ENCODE measurements at places on chromosomes 16 and 17.

DNA sequence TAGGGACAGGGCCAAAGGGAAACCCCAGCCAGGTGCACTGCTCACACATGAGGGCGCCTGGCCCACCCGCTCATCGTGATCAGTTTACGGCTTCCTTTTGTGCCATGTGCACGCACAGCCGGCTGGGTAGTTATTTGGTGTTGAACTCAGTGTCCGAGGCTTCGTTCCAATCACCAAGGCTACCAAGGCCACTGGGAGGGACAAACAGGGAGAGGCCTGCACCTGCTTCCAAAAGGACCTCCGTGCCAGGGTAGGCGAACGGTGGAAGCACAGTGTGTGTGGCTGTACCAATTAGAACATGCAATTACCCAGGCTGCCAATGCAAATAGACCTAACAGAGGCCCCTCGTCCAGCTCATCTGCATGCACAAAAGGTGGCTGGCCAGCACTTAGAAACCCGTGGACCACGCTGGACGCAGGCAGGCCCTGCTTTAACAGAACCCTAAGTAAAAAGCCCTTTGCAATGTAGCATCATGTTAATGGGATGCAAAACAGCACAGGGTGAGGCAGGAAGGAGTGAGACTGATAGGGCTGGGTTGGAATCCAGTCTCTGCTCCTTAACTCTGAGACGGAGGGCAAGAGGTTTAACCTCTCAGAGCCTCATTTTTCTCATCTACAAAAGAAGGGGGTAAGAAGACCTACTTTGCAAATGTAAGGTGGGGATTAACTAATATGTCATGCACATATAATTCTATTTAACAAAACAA lies 204.0 kb downstream of the XYLT1 start:
- no peak for DNase-seq

GRCh38 chr17:5705081-5705875 lies 121.0 kb upstream of the NLRP1 start:
- no peak for DNase-seq

DNA sequence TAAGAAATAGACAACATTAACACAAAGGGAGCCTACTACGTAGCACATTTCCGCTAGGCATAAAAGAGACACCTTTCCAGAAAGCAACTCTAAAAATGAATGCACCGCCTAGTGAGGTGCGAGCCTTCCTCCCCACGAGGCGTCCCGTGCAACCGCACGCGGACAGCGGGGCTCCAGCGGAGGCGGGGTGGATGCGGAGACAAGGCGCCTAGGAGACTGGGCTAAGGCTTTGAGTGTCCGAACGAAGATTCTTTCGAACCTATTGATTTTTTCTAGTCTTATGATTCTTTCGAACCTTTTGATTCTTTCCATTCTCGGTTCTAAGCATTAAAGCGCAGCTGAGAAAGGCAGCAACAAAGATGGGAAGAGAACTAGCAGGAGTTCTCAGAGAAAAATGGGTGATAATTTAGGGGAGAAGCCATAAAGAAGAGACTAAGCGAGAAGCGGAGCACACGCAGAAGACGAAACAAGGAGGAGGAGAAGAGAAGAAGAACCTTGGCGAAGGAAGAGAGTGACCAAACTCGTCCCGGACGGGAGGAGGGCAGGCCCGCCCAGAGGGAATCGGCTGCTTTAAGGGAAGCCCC lies 394 bp upstream of the CPD start:
- DNase-seq: no peak

DNA sequence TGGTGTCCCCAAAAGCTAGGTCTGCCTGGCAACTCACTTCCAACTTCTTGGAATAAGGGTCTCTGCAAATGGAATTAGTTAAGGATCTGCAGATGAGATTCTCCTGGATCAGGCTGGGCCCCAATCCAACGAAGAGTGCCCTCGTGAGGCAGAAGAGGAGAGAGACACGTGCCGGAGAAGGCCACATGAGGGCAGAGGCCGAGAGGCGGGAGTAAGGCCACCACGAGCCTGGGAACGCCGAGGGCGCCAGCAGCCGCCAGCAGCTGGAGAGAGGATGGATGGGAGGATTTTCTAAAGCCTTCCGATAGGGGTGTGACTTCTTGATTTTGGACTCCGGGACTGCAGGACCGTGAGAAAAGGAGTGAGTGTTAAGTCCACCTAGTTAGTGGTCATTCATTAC lies 76.3 kb downstream of the JPH3 start:
- DNase-seq: no peak

- no peak for DNase-seq
These were observed 368.4 kb upstream of the CDH11 start for GRCh38 chr16:65490286-65490685.

DNA sequence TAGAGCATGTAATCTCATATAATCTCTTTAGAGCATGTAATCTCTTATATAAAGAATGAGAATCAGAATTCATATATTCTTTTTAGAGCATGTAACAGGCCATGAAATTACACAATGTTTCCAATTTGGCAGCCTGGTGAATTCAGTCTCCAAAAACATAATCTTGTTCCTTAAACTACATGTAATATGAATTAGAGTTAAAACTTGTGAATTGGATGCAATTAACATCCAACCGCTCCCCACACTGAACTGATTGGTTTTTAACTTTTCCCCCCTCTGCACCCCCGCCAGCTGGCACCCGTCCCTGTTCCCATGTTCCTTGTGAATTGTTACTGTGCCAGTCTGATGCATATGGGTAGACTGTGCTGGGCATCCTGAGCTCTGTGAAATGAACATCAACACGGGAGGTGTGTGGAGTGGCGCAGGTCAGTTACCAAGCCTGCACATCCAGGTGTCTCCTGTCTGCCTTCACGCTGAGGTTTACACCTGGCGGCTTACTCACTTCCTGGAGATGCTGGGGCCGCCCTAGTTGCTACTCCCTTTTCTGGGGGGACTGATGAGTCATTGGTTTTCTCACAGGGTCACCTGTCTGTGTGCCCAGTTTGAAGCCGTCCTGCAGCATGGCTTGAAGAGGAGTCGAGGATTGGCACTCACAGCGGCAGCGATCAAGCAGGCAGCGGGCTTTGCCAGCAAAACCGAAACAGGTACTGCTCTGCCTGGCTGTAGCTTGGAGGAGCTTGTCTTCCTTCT lies 50.4 kb downstream of the SNX29 start:
- DNase-seq: peak; percentile 73

DNA sequence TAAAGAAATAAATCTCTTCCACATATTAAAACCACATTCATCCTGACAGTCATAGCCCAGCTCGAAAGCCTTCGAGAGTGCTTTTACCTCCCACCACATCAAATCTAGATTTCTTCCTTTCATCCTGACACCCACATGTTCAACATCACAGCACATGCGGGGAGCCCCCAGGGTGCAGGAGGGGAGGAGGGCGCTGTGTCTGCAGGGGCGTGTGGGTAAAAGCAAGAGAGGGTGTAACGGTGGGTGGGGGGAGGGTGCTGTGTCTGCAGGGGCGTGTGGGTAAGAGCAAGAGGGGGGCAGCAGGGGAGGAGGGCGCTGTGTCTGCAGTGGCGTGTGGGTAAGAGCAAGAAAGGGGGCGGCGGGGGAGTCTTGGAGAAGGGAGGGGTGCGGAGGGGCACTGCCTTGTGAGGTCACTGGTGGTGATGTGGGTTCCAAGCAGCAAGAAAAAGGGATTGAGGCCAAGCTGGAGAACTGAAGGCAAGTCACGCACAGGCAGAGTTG lies 34.7 kb downstream of the ADCY9 start:
- DNase-seq: no peak

DNA sequence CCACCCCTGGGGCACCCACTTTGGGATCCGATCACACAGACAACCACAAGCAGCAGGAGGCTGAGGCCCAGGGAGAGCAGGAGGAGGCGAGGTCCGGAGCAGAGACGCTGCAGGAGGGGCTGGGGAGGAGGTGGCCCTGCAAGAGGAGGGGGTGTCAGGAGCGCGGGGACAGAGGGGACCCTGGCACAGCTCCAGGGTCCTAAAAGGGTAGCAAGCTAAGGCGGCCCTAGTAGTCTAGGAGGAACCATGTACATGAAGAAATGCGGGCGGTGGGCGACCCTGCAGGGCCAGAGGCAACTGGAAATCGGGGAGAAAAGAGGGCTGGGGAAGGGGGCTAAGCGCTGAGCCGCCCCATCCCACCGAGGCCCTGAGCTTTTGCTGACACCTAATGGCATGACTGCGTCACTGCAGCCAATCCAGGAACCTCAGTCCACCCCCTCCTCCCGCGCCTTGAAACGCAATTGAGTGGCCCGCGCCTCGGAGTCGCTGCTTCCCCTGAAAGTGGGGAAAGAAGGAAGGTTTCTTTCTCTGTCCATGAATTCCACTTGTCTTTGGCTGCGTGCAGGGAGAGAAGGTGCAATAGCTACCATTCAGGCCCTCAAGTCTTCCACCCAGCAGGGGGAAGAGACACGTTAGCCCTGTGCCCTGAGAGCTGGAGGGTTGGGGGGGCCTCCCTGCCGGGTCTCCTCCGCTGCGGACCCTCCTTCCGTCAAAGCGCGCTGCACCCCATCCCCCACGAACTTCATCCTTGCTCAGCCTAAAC lies 1.8 kb downstream of the ASGR1 start:
- DNase-seq: peak; percentile 61

DNA sequence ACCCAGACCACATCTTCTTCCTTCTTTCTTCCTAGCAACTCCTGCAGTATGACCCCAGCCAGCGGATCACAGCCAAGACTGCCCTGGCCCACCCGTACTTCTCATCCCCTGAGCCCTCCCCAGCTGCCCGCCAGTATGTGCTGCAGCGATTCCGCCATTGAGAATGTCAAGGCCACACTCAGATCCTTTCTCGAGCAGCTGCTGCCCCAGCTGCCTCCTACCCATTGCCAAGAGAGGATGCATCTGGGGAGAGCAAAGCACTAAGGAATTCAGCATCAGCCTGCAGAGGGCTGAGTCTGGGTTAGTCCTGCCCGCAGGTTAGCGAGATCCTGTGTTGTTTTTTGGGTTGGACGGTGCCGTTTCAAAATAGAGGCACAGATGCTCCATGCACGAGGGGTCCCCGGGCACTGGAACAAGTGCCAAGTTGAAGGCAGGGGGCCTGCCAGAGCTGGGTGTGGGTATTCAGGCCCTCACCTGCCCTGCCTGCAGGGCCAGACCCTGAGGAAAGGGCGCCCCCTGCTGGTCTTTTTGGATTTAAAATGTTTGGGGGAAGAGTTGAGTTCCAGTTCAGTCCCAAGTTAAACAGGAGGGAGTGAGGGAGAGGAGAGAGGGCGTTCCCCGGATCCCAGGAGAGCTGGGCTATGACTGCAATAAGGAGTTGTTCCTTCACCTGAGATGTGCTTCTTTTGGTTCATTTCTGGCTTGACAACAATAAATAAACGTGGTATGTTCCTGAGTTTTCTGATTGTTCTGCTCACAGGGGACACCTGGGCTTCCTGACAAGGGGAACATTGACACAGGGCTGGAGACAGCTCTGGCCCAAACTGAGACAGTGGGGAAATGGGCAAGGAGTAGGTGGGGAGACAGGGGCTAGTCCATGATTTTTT lies 4.9 kb downstream of the CDK3 start:
- DNase-seq: peak; percentile 9

- no peak for DNase-seq
These were observed 44.3 kb downstream of the ERN1 start for GRCh38 chr17:64085650-64086005.

DNA sequence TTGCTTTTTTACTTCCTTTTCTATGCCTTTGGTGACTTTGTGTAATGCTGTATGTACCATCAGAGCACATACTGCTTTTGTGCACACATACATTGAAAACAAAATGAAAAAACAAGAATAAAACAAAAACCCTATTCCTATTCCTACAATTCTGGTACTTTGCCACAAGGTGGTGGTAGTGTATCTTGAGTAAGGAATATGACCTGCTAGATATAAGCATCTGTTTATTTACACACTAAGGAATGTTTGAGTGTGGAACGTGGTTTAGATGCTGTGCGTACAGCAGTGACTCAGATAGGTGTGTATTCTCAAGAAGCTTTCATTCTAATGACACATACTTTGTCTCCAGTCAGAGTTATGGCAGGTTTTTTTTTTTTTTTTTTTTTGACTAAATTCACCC lies 606.2 kb downstream of the WWOX start:
- DNase-seq: no peak

- DNase-seq: no peak
These were observed 190.3 kb upstream of the ANKFN1 start for GRCh38 chr17:55962951-55963401.

DNA sequence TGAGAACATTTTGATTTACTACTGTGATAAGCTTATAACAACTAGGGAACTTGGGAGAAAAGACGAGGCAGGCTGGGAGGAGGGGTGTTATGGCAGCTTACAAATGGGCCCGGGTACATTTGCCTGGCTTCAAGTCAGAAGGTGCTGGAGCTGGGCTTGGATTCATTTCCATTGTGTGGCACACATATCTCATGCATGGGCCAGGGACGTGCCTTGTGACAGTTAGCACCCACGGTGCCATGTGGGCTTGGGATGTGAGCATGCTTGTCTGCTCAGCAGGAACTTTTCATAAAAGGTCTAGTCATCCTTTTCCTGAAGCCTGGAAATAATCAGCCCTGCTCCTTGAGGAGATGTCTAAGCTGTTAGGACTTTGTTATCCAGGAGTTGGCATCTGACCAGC lies 572.2 kb downstream of the CDH13 start:
- DNase-seq: no peak

GRCh38 chr16:6576606-6577005 lies 756.0 kb upstream of the RBFOX1 start:
- DNase-seq: no peak

GRCh38 chr16:12265108-12265507 lies 288.6 kb downstream of the SNX29 start:
- DNase-seq: no peak

DNA sequence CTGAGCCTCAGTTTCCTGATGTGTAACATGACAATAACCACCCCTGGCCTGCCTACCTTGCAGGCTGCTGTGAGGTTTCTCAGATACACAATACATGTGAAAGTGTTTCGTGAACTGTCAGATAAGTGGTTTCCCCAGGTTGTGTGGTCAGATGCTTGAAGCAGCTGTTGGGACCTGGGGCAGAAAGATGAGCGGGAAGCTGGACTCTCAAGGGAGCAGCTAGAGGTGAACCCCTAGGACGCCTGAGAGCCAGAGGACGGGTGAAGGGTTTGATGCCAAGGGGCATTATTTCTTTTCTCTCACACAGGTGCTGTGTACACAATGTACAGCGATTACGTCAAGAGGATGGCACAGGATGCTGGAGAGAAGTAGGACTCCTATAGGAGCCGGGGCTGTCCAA lies 2.3 kb downstream of the HIGD1B start:
- DNase-seq: no peak

- DNase-seq: peak; percentile 75
These were observed 6.8 kb downstream of the MPG start for GRCh38 chr16:84718-85406.

DNA sequence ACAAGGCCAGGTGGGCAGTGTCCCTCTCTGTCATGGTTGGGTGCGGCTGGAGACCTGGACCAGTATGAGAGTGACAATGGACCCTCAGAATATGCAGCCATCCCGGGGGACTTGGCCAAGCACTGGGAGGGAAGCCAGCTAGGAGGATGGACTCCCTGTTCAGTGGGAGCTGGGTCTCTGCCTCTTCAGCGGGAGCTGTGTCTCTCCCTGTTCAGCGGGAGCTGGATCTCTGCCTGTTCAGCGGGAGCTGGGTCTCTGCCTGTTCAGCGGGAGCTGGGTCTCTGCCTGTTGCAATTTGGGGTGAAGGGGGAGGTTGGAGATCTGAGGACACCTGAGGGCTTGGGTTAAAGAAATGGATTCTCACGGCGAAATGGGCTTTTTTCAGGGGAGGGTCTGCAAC lies 3.8 kb upstream of the PRSS33 start:
- DNase-seq: no peak

All from DMS79 (cell line).